ENCODE measurements at places on chromosomes 7 and 10. TPM values are rescaled to one million over a fixed set of nuclear protein-coding genes. Genes with fewer than 3 reads are reported as not detected.

The CPVL gene
- 11.9 TPM for total RNA-seq

The AQP1 gene
- 1.6 TPM for total RNA-seq

The TRIM4 gene
- total RNA-seq: 10.2 TPM

The LSM5 gene
- total RNA-seq: 65.3 TPM
